Omental fat pad (tissue), 4 donors: ENCODE measurements at places on chromosomes 12 and 14.
A peak's percentile ranks its signal among the peaks of the same experiment; 100 is the strongest.

- no peak for DNase-seq
Measured at GRCh38 chr12:3920351-3921150, 47.4 kb upstream of the PARP11 start.

DNA sequence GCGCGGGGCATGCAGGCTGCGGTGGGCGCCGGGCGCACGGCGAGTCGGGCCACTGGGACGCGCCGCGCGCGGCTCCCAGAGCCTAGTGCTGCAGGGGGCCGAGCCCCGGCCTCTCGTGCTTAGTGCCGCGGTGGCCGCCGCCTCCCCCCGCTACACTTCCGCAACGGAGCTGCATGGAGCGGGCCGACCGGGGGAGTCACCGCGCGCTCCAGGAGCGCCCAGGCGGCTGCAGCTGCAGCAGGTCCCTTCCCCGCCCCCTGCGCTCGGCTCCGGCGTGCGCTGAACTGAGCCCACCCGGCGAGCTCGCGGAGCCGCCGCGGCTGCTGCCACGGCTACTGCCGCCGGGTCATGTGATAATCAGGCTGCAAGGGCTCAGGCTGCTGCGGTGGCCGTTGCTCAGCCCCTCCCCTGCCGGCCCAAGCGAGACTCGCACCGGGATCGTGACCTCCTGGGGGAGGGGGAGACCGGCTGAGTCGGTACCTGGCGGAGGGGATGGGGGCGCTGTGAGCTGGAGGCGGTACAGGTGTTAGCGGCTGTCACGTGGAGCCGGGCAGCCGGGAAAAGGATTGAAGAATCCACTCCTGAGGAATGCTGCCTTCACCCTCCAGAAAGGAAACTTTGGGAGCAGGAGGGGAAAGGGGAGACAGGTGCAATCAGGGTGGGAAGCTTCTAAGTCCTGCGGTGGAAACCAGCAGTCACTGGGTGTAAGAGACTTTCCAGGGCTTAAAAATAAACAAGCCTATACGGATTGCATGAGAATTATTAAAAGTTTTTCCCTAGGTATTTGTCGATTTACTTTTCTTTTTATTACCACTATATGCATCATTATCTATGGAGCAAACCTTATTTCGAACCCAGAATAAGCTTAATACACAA lies at the start of gene PPM1H:
PPM1H (minus strand) TSS at position 352 of the 876 bp plus-strand sequence. CDS start 414 bp downstream, outside the sequence.
- DNase-seq, result peak; percentile 29

GRCh38 chr12:52907092-52907810 lies 2.4 kb upstream of the KRT8 start:
- no peak for DNase-seq

DNA sequence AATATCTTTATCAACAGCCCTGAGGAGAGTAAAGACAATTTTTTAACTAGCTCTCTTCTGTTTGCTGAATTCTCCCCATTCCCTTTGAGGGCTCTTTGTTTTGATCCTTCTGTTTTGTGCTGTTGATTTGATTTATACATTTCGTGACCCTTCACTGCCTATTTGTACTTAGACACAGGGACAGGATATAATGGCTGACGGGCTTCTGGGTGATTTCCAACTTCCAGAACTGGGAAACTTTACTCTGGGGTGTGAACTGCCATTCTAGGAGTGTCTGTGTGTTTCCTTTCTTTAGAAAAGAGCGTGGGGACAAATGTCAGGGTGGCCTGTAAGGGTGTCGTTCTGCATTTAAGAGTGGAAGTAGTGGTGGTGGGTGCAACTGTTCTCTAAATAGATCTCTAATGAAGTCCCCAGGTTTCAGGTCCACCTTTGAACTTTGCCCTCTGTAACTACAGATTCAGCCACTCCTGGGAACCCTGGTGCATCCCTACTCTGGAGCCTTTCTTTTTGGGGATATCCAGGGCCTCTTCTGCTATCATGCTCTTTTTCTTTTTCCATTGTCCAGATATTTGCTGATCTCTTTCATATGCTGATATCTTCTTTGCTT lies 22.3 kb upstream of the SSPN start:
- no peak for DNase-seq

GRCh38 chr12:87930033-87930432 lies 99.2 kb downstream of the C12orf50 start:
- DNase-seq, result no peak

DNA sequence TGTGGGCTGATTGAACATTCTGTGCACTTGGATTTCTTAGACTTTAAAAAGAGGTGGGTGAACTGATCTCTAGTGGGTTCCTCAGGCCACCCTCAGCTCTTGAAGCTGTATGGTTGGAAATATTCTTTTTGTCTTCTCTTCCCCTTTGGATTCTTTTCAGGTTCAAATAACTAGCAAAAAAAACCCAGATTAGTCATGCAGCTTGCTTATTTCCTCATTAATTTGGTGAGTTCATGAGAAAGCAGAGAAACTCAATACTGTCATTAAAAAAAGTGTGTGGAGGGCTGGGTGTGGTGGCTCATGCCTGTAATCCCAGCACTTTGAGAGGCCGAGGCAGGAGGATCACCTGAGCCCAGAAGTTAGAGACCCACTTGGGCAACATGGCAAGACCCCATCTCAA lies 183.4 kb downstream of the ESR2 start:
- DNase-seq, result no peak
